NB4 (cell line): ENCODE measurements at places on chromosomes 12 and 14.

GRCh38 chr12:104347374-104348075 lies 44.0 kb downstream of the EID3 start:
- no peak for DNase-seq

GRCh38 chr12:94594443-94594825 lies 55.9 kb downstream of the TMCC3 start:
- peak; percentile 20 for DNase-seq

DNA sequence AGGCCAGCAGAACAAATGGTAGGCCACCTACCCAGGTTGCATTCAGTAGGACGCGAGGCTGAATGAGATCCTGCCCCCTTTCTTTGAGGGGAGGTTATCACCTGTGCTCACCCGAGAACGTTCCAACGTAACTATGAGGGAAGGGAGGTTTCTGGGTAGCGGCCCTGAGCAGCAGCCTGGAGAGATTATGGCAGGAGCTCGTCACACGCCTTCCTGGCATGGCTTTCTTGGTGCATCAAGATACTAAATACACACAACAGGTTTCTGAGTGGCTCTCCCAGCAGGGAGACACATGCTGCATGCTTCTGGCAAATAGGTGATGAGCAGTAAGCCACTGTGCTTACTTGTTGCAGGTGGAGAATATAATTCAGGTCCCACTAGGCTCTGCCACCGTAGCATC lies 147.7 kb downstream of the CALM1 start:
- DNase-seq = no peak

- DNase-seq = no peak
These were observed 17.0 kb downstream of the TBX3 start for GRCh38 chr12:114666746-114667668.

GRCh38 chr12:68176257-68176656 lies 16.7 kb upstream of the IFNG start:
- DNase-seq = no peak

GRCh38 chr12:57835366-57836288 lies 10.9 kb downstream of the CTDSP2 start:
- peak; percentile 46 for DNase-seq

DNA sequence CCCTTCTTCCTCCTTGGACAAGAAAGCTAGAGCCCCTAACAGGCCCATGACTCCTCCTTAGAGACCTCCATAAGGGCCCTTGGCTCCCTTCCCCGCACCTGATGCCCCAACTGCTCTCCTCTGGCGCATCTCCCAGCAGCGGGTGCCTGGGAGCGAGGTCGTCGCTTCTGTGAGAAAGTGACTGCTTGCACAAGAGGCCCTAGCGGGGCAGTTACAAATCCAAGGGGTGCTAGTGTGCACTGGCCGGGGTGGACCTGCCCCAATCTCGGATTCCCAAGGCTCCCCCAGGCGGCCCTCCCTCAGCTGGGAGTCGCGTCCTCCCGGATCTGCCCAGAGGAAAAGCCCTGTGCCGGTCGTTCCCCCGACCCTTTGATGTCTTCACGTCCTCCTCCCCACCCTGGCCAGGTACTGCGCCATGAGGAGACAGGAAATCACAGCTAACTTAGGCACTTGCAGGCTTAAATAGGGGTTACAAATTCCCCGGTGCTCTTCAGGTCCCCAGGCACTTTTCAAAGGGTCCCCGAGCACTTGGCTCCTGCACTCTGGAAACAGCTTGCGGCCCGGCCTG lies 2.8 kb downstream of the NKX2-8 start:
- DNase-seq = no peak

DNA sequence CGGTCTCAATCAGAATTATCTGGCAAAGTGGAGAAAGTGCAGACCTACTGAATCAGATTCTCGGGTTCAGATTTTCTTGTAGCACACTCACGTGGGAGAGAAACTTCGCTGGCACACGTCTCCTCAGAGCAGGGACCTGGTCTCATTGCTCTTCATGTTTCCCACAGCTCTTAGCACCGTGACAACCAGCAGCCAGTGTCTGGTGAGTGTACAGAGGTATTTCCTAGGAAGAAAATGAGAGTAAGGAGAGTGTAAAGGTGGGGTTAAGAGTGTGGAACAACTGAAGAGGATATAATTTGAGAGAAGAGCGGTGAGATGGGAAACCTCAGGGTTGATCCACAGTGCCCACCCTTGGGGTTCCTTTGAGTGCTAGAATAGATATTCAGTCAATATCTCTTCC lies 89.2 kb downstream of the ARF6 start:
- DNase-seq = no peak

- no peak for DNase-seq
These were observed 153.8 kb downstream of the PELI2 start for GRCh38 chr14:56271970-56272369.

DNA sequence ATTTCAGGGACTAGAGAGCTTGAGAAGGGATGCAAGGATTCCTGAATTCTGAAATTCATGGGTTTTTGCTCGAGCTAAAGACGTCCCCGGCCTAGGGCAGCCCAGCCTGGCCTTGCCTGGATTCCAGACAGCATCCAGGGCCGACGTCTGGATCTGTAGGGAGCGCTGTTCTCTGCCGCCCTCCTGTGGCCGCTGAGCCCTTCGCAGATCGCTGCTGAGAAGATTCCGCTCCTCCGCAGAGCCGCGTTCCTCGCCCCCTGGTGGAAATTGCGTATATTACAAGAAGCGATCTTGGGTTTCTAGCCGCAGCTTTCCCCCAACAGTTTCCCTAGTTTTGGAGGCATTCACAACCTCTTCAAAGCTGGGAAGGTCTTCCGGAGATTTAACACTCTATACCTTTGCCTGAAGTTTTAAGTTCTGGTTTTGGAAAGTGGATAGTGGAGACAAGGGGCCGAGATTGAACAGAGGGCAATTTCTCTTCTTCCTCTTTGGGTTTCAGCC lies 5.1 kb downstream of the CISTR start:
- DNase-seq = peak; percentile 89

GRCh38 chr12:31362759-31363415 lies 36.9 kb upstream of the SINHCAF start:
- peak; percentile 93 for DNase-seq

GRCh38 chr14:20197459-20197858 lies 6.8 kb downstream of the OR11G2 start:
- DNase-seq = peak; percentile 44

DNA sequence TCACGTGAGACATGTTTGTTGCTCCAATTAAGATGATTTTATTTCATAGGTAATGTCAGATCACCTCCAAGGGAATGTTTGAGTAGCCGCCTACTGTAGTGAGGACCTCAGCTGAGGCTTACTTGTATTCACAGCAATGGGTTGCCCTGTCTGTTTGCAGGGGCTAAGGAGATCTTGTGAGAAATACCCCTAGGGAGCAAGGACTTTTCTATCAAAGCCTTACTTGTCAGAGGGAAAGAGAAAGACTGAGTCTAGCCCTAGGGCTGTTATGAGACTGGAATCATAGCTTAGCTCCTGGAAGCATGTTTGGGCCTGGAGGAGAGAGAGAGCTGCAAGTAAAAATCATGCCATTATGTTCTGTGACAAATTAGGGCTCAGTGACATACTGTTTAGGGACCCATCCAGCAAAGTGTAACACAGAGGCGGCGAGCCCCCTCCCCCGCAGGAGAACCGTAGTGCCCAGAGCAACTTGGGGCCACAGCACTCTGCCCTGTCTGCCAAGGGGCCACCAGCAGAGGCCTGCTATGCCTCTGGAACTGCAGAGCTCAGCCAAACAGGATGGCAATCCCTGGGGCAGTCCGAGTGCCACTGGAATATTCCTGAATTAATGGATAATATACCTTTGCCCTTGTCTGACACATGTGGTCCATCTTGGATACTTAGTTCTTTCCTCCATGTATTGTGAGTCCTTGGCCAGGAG lies 178.8 kb downstream of the DACT1 start:
- no peak for DNase-seq

DNA sequence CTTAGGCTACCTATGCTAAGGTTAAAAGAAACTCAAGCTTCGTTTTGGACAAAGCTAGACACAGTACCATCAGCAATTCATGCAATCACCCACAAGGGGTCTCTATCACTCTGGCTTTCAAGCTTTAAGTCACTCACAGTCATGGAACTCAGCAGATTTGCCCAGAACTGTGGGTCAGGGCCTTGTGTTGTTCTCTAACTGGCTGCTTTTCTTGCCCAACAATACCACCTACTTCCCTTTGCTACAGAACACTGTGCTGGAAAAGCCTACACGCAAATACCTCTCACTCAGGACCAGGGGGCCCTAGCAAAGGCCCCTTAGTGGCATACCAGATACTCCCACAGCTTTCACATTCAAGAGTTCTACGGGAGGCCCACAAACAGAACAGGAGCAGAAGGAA lies 9.1 kb downstream of the NEMP1 start:
- DNase-seq = peak; percentile 97

DNA sequence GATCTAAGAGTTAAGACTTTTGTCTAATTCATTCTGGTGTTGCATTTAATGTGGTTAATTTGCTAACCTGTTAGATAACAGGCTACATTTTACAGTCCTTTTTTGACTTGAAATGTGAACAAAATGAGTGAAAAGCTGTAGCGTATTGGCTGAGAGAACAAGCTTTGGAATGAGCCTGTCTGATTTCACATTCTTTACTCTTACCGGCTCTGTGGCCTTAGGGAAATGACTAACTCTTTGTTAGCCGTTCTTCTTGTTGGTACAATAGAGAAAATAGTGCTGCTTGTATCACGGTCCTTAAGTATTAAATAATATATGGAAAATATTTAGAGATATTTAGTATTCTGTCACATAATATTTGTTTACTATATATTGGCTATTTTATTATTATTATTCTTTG lies 1.9 kb downstream of the MNAT1 start:
- no peak for DNase-seq

DNA sequence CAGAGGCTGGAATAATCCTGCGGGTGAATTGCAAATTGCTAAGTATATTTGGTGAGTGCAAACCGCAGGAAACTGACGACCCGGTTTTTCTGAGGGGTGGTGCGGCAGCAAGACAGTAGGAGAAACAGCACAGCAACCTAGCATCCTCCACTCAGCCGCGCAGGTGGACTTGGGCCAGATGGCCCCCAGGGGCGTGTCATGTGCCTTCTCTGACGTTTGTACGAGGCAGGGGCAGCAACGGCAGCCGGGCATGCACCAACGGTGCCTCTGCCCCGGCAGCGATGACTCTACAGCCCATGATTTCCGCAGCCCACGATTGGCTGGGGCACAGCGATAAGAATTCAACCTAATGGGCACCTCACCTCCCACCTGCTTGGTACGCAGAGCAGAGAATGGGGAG lies 11.1 kb upstream of the CLEC2A start:
- DNase-seq = no peak

GRCh38 chr12:68210875-68211274 lies 14.7 kb downstream of the IL26 start:
- DNase-seq = no peak

DNA sequence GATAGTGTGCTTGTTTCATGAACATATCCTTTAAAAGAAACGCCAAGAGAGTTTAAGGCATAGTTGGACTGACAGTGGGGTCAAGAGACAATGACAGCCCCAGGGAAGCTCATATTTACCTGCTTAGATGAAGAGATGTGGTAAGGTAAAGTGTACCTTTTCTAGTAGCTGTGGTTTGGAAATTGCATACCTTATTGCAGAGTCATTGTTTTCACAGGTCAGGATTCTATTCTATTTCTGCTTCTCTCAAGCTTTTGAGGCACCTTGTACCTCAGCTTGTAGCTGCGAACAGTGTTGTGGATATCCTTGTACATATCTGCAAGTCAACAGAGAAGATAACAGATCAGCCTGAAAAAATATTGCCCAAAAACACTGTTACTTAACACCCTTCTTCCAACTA lies 47.7 kb downstream of the ATP6V1D start:
- DNase-seq = no peak

GRCh38 chr14:75434890-75435248 lies 7.0 kb downstream of the JDP2 start:
- no peak for DNase-seq

- DNase-seq = no peak
These were observed 8.3 kb downstream of the KRT80 start for GRCh38 chr12:52183544-52183910.

DNA sequence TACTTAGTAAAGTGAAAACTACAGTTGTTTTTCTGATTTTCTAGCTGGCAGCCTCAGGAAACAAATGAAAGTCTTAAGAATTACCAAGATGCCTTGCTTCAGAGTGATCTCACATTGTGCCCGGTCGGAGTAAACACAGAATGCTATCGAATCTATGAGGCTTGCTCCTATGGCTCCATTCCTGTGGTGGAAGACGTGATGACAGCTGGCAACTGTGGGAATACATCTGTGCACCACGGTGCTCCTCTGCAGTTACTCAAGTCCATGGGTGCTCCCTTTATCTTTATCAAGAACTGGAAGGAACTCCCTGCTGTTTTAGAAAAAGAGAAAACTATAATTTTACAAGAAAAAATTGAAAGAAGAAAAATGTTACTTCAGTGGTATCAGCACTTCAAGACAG lies 28.9 kb downstream of the RXYLT1 start:
- DNase-seq = no peak

- DNase-seq = peak; percentile 96
These were observed at the start of gene ATP2A2 for GRCh38 chr12:110280779-110281548. Gene ATP2A2 (plus strand): TSS chr12:110281247. CDS start chr12:110281790, 543 bp downstream.

- peak; percentile 77 for DNase-seq
These were observed 536 bp upstream of the WNT1 start for GRCh38 chr12:48977290-48978281.

GRCh38 chr12:126069549-126070165 lies 1004.4 kb downstream of the AACS start:
- peak; percentile 77 for DNase-seq

- no peak for DNase-seq
These were observed 641 bp downstream of the LRRC43 start for GRCh38 chr12:122183588-122183940.

- no peak for DNase-seq
These were observed 168.7 kb downstream of the TBX5 start for GRCh38 chr12:114237230-114237629.

DNA sequence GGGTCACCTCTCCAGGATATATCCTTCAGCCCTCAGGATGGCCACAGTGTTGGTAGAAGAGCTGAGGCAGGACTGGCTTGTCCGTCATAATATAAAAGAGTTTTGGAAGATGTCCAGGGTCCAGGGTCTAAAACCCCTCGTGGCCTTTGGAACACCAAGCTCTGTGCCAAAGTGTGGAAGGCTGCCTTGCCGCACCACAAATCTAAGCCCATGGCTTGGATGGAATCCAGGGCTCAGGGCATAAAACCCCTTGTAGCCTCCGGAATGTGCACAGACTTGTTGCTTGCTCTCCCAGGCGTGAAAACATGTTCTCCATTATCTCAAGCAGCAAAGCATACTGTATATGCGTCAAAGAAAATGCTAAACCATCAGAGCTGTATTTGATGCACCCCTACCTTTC lies 46.7 kb downstream of the TNFAIP2 start:
- no peak for DNase-seq

DNA sequence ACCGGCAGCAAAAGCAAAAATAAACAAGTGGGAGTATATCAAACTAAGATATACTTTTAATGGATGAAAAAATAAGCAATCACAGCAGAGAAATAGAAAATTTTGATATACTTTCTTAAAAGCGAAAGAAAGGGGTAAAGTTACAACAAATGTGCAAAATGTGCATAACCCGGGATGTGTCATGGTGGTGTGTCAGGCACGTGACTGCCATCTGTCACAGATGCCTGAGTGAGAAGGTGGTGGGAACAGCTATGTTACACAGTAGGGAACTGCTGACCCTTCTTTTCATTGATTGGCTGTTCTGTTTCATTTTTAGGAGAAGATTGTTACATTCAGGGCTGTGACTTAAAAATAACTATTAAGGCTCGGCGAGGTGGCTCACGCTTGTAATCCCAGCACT lies 168.1 kb upstream of the PELI2 start:
- no peak for DNase-seq

GRCh38 chr12:9992296-9992695 lies 6.6 kb downstream of the CLEC1B start:
- DNase-seq = no peak

- peak; percentile 23 for DNase-seq
These were observed 42.6 kb downstream of the FRS2 start for GRCh38 chr12:69512820-69513219.

- DNase-seq = no peak
These were observed 10.7 kb upstream of the CALCOCO1 start for GRCh38 chr12:53737951-53738405.
